SJSA1 (cell line): ENCODE measurements at places on chromosomes 7 and 10. TPM values are rescaled to one million over a fixed set of nuclear protein-coding genes. Genes with fewer than 3 reads are reported as not detected.

DNA sequence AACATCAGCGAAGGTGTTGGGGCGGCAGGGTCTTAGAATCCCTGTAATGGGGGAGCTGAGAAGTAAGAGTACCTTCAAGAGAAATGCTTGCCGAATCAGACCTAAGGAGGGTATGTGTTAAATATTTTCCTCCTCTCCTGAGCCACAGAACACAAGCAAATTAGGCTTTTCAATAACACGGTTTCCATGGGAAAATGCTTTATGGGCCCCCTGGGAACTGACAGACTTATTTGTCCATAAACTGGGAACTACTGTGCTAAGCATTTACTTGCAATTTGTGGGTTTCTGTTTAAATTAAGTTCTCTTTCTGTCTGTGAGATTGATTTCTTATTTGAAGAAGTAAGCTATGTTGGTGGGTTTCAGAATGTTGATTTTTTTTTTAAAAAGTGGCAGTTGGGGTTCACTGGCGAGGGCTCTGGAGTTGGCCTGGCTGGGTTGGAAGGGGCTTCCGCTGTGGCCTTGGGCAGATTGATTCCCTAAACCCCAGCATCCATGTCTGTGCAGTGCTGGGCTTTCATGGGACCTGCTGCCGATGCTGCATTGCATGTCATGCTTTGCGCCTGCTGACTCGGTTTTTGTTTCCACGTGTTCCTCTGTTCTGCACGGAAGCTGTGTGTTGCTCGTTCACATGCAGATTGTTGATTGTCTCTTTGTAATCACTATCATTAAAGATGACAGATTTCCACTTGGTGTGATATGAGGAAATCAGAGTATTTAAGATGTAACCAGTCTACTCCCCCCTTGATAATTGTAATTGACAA lies 7.2 kb downstream of the RBM17 start:
- no peak for DNase-seq

DNA sequence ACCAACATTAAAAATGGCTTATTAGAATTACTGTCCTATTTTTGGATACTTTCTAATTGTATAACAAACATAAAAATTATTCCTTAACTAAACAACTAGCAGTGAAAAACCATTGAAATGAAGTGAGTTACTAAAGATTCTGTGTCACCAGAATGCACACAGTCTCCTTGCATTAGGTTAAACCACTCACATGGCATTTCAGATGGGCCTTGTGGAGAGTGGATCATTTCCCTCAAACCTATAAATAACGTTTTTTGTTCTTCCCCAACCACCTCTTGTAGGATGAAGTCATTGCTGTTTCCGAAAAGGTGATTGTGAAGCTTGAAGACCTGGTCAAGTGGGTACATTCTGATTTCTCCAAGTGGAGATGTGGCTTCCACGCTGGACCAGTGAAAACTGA lies 38.4 kb downstream of the ARID5B start:
- DNase-seq, result no peak

DNA sequence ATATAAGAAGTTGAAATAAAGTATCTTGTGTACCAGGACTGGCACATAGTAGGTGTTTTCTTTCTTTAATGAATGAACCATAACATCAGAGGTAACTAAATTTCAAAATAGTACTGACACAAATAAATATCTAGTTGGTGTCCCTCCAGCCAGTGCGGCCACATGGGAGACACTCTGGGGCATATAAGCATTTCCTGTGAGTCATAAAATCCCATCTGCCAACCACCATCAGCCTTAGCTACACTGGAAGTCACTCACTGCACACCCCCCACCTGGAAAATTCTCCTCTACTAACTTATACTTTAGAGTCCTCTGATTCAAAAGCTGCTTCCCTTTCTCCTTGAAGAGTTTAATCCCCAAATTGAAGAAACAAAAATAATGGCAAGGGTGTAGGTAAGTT lies 32.5 kb downstream of the DYDC1 start:
- DNase-seq, result peak; percentile 12

DNA sequence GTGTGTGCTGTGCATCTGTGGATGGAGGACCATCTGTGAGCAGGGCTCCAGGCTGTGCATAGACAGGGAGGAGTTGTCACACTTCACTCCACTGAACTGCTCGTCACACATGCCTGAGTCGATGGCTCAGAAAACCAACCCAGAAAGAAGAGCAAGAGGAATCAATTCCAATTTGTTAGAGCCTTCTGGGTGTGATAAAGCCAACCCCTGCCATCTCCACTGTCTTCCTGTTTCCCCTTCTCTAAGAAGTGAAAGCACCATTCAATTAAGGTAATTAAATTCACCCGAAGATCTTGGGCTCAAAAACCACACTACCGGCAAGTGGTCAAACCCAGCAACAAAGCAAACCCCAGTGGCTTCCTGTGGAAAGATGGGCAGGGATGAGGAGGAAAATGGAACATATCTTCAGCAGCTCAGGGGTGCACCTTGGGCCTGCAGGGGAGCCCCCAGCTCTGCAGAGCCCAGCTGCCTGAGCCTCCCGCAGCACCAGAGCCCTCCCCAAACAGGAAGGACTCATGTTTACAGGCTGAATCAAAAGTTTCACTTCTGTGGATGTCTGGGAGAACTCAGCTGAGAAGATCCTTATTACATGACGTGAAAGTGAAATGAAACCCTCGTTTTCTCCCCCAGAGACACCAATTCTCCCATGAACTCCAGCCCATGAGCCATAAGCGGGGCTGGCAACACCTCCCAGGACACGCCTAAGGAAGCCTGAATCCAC lies 10.9 kb downstream of the C10orf71 start:
- DNase-seq, result no peak

DNA sequence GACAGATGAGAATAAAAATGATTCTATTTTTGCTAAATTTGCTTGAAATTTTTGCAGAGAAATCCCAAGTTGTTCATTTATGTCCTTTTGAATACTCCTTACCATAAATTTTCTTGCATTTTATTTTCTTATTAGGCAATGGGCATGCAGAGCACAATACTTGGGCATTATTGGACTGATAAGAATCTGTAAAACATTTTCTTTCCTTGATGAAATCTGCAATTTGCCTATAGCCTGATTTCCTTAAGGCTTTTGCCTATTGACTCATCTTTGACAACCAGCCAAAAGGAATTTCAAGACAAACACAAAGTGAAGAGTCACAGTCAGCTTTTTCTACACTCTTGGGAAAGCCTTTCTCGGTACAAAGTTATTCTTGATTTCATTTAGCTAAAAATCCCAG lies 30.5 kb upstream of the GNAT3 start:
- no peak for DNase-seq

DNA sequence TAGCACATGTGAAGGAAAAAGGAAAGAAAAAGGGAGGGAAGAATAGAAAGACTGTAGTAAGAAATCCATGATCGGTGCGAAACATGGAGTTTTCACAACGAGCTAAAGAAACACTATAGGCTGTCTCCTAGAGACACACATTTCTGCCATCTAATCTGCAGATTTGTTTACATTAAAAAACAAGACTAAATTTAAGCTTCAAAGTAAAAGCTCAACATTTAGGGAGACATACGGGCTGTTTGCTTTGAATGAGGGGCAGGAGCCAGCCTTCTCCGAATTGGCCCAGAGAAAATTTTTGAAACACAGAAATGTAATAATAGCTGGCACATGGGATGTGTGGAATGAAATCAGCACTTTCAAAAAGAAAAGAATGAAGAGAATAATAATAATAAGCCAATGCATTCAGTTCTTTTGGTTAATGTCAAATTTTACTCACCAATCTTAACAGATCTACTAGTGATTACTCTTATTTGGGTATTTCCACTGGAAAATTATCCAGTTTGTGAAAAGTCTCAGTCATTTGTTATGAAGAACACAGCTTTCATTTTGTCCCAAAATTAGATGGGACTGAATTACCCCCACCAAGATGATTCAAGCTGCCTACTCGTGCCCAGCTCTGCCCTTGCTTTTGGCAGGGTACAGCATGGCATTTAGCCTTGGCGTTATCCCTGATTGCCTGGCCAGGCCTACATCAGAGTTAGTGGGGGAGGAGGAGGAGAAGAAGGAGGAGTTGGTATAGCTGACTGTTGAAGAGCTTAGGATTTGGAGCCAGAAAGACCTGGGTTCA lies 47.1 kb downstream of the MTURN start:
- DNase-seq, result no peak

- DNase-seq, result no peak
Observed at GRCh38 chr10:3773460-3774017, 11.5 kb downstream of the KLF6 start.

SPDYE8 gene
- total RNA-seq, result 0.24 TPM in 1 of 2 replicates, not detected in the other

FAM149B1 gene
- 15.4 and 28.8 TPM in 2 replicates for total RNA-seq

DNA sequence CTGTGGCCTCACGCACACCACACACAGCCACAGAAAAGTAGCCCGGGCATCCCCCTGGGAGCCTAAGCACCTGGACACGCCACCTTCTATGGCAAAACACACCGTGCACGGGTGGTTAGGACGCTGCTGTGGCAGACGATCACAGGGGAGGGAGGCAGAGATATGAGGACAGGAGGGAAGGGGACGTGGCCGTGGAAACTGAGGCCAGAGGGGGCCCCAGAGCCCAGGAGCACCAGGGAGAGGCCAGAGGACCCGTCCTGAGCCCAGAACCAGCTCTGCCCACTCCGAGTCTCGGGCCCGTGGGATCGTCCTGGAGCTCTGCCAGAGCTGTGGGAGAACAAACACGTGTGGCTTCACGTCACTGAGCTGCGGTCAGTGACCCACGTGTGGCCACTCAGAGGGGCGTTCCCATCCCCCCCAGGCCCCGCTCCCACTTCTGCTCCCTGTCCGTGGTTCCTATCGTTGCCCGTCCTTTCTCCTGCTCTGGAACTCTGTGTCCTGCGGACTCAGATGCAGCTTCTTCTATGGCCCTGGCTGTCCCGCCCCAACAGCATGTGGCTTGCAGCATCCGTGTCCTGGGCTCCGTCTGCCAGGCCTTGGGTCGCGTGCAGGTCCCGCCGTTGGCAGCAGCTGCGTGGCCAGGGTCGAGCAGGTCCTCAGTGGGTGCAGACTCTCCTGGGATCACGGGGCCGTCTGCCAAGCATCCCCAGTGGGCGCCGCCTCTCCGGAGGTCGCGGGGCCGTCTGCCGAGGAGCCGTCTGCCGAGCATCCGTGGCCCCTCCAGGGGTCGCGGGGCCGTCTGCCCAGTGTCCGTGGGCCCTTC lies 31.0 kb downstream of the GET4 start:
- DNase-seq, result no peak

DNA sequence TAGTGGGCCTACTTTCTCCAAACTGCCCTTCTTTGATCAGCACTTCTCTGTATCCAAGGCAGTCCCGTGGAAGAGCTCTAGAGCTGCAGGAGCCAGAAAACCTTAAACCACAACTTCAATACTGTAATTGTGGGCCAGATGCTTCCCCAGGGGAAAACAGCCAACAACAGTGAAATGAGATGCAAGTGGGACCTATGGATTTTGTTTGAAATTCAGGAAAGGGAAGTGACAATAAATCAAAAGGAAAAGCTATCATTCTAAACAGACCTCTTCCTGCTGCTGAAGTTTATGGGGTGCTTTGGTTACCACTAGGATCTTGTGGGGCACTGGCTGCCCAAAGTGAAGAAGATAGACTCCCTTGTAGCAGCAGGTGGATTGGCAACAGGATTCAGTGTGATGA lies 1031.7 kb downstream of the LRMDA start:
- DNase-seq, result no peak

UTF1 gene
- total RNA-seq, result not detected in 2 replicates

UPK3B gene
- total RNA-seq, result 0.11 TPM in 1 of 2 replicates, not detected in the other

AKR1E2 gene
- 17.0 and 24.5 TPM in 2 replicates for total RNA-seq

WNT8B gene
- total RNA-seq, result not detected in 2 replicates

DNA sequence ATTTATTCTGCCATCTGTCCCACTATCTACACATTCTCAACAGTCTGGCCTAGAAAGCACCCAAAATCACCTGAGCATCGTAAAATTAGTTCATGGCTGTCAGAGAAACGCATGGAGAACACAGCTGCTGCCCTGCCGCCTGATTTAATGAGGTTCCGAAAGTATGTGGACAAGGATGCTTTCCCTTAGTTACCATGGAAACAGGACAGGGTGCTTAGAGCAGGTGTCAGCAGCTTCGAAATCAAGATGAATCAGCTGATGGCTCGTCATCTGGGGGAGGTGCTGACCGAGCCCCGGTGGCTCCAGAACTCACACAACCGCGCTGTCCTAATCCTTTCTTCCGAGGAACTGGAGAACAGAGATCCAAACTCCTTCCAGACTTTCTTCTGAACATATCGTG lies 151.5 kb downstream of the TEX36 start:
- no peak for DNase-seq

GRCh38 chr10:71362141-71362540 lies 34.6 kb upstream of the CDH23 start:
- no peak for DNase-seq

- no peak for DNase-seq
Observed at GRCh38 chr10:131560706-131561355, 249.3 kb upstream of the TCERG1L start.

- DNase-seq, result peak; percentile 37
Observed at GRCh38 chr7:44311561-44312495, 13.6 kb downstream of the CAMK2B start.

DNA sequence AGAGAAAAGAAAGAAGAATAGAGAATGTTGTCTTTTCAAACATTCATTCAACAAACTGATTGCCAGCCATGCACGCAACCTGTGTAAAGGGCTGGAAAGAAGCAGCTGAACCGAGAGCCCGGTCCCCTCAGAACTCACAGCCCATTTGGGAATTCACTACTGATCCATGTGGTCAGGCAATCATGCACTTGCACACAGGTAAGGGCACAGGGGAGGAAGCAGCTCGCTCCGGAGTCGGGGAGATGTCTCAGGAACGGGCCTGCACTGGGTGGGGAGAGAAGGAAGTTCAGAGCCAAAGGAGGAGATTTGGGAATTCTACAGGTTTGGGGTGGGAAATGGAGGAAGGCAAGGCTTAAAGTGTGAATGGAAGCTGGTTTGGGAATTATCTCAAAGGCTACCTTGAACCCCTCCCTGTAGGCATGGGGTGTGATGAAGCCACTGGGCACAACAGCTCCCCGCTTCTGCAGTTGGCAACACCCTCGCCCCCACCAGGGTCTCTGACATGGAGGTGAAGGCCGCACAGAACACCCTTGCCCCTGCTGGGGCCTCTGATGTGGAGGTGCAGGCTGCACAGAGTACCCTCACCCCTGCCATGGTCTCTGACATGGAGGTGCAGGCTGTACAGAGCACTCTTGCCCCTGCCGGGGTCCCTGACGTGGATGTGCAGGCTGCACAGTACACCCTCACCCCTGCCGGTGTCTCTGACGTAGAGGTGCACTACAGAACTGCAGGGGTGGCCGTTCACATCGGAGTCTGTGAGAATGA lies 194.4 kb upstream of the RNF32 start:
- DNase-seq, result no peak

CFAP69 gene
- total RNA-seq, result 0.21 TPM in 1 of 2 replicates, not detected in the other

OGDHL gene
- total RNA-seq, result not detected in 2 replicates

DNA sequence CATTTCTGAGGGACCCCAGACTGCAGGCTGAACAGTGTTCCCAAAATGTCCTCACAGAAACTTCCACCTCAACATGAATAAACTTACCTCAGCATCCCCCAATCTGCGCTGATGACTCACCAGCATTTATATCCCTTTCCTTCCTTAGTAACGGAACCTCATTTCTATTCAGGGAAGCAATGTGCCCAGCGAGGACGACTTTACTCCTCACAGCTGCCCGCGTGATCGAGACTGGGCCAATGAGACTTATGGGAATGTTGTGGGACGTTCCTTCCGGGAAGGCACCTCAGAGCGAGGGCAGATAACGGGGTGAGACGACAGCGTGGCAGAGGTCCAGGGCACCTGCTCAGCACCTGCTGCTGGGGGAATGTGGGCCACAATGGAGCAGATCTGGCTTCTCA lies 73.1 kb upstream of the CAMK2B start:
- DNase-seq, result no peak

GARIN1A gene
- 0.68 TPM in 1 of 2 replicates, not detected in the other for total RNA-seq

GRCh38 chr7:818031-818699 lies 14.1 kb upstream of the SUN1 start:
- DNase-seq, result peak; percentile 44

- no peak for DNase-seq
Observed at GRCh38 chr7:50265968-50266634, 38.4 kb upstream of the IKZF1 start.
